Muscle of leg (tissue), 16 donors: ENCODE measurements at places on chromosomes 5 and 9. TPM values are rescaled to one million over a fixed set of nuclear protein-coding genes. Genes with fewer than 3 reads are reported as not detected.
A peak's percentile ranks its signal among the peaks of the same experiment; 100 is the strongest.

DNA sequence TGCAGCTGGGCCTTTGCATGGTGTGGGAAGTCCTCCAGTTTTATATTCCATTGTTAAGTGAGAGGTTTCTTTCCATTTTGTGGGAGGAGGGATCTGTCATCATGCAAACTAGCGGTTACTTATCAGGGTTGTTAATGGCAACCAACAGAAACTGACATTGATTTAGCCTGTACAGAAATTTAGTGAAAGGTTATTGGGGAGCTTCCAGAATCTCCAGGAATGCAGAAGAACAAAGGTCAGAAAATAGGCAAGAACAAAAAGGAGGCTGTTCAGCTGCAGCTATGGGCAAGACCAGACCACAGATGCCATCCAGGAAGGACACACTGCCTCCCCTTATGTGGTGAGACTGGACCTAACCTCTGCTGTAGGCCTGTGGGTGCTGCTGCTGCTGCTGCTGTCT, 395.8 kb downstream of the KDM4C start:
- no peak overlapping the region for H3K4me3 ChIP-seq
- peaks cover 7% of the 10 kb centered on the region for H3K4me1 ChIP-seq
- no peaks in the 10 kb centered on the region for H3K36me3 ChIP-seq
- DNase-seq: no peak

DNA sequence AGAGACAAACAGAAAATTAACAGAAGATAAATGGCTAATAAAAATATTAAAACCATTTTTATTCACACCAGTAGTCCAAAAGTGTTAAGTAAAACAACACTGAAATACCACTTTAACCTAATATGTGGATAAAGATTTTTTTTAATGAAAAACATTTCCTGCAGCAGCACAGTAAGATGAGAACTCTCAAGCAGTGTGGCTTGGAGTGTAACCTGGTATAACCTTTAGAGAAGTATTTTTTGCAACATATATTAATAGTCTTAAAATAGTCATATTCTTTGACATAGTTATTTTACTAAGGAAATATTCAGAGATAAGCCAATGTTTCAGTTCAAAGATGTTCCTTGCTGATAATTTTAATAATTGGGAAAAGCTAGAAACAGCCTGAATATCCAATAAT, 644.4 kb downstream of the PDE4D start:
- no peak overlapping the region for H3K4me3 ChIP-seq
- no peak for DNase-seq
- H3K27me3 ChIP-seq: no peaks in the 10 kb centered on the region
- H3K4me1 ChIP-seq: peaks cover 3% of the 10 kb centered on the region

GRCh38 chr5:122896598-122897282, 51.3 kb downstream of the SNX24 start:
- no peaks in the 10 kb centered on the region for H3K4me1 ChIP-seq
- DNase-seq: peak; percentile 64
- H3K4me3 ChIP-seq: no peak overlapping the region

DNA sequence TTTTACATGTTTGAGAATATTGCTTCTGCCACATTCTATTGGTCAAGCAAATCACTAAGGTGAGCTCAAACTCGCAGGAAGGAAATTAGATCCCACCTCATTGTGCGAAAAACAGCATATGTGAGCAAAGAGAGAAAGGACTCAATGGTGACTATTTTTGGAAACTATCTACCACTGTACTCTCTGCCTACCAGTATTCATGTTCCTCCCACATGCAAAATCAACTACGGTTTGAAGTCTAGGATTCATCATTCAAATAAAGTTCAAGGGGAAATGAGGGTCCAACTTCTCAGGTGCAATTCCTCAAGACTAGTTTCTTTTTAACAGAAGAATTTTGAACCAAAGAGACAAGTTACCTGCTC, 60.6 kb downstream of the FAM174A start:
- no peaks in the 10 kb centered on the region for H3K36me3 ChIP-seq
- H3K4me1 ChIP-seq: no peaks in the 10 kb centered on the region
- H3K27ac ChIP-seq: peak overlapping the region; percentile 85
- DNase-seq: no peak

- H3K4me1 ChIP-seq: no peaks in the 10 kb centered on the region
- no peak for DNase-seq
- H3K27ac ChIP-seq: no peak overlapping the region
Measured at GRCh38 chr5:61026004-61026403, 81.0 kb downstream of the NDUFAF2 start.

DNA sequence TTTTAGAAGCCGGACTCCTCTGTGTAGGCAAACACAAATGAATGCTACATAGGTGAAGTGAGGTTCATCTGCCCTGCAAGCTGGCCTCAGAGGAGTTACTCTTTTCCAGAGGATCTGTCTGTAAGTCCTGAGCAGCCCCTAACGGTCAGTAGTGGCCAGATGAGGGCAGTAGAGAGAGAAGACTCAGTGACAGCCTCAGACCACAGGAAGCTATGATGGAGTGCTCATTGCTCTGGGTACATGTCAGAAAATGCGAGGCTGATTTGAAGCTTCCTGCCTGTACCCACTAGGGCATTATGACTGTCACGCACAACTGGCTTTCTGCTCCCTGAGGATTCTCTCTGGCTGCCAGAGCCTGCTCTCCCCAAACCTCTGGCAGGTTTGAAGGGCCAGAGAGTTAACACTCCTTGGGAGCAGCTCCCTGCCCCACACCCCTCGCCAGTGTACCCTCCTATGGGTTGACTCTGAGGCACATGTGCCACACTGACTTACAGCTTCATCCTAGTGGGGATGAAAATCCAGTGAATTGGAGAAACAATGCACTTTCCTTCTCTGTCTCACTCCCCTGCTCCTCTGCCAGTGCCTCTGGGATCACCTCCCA, 141.5 kb downstream of the GABRG2 start:
- H3K27ac ChIP-seq: no peak overlapping the region
- DNase-seq: peak; percentile 37
- H3K36me3 ChIP-seq: no peaks in the 10 kb centered on the region
- H3K4me1 ChIP-seq: no peaks in the 10 kb centered on the region
- no peaks in the 10 kb centered on the region for H3K27me3 ChIP-seq
- H3K4me3 ChIP-seq: no peak overlapping the region

GRCh38 chr5:141095263-141095641, 837 bp downstream of the PCDHB2 start:
- H3K36me3 ChIP-seq: no peaks in the 10 kb centered on the region
- H3K4me3 ChIP-seq: peak overlapping the region; percentile 24
- H3K27ac ChIP-seq: no peak overlapping the region
- H3K27me3 ChIP-seq: peaks cover 10% of the 10 kb centered on the region

The PHPT1 gene
- 145 TPM for total RNA-seq

The MAN1B1 gene
- 40.7 TPM for total RNA-seq

The PCDHGC4 gene
- total RNA-seq: 1.8 TPM
